ENCODE measurements at places on chromosomes 3 and 15. TPM values are rescaled to one million over a fixed set of nuclear protein-coding genes. Genes with fewer than 3 reads are reported as not detected.

GRCh38 chr3:124032311-124032880, 40.5 kb upstream of the ROPN1 start:
- no peaks in the 10 kb centered on the region for H3K27me3 ChIP-seq
- peaks cover 18% of the 10 kb centered on the region for H3K4me1 ChIP-seq
- peak overlapping the region; percentile 83 for H3K4me3 ChIP-seq
- peak overlapping the region; percentile 44 for H3K27ac ChIP-seq

- no peak for DNase-seq
- H3K4me1 ChIP-seq: peaks cover 4% of the 10 kb centered on the region
- no peaks in the 10 kb centered on the region for H3K36me3 ChIP-seq
- no peaks in the 10 kb centered on the region for H3K27me3 ChIP-seq
- no peak overlapping the region for H3K27ac ChIP-seq
Measured at GRCh38 chr15:78749831-78750230, 61.4 kb downstream of the ADAMTS7 start.

DNA sequence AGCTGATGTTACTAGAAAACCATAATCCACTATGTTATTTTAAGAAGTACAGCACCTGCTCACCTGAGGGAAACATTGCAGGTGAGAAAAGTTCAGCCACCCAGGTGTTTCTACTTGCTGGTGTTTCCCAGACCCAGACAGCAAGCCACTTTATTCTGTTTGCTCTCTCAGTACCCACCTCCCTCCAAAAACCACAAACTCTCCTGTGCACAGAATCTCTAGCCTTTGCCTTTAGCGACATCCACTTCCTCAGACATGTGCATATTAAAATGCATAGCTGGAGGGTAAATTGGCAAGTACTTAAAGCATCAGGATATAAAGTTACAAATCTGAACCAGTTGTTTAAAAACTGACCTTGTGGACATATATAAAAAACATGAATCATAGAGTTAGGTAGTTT, 36.7 kb downstream of the VGLL3 start:
- H3K27ac ChIP-seq: no peak overlapping the region
- peaks cover 12% of the 10 kb centered on the region for H3K36me3 ChIP-seq
- no peaks in the 10 kb centered on the region for H3K27me3 ChIP-seq
- no peak for DNase-seq

DNA sequence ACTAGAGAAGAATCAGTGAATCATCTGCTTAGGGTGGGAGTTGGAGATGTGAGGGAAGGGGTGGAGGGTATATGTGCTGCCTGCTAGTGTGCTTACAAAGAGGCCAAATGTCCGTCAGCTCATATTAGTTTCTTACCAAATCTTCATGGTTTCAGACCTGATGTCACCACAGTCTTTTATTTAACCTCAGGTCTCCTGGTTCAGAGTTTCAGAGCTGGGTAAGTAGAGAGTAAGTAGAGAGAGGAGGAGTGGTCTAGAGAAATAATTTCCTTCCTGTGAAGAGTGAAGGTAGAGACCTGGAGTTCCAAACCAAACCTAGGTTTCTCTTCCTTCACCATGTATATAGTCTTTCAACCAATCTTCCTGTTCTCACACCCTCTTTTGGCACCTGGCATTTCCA, 17.5 kb upstream of the P2RY1 start:
- H3K4me1 ChIP-seq: no peaks in the 10 kb centered on the region
- no peak overlapping the region for H3K27ac ChIP-seq
- DNase-seq: no peak
- no peak overlapping the region for H3K4me3 ChIP-seq

DNA sequence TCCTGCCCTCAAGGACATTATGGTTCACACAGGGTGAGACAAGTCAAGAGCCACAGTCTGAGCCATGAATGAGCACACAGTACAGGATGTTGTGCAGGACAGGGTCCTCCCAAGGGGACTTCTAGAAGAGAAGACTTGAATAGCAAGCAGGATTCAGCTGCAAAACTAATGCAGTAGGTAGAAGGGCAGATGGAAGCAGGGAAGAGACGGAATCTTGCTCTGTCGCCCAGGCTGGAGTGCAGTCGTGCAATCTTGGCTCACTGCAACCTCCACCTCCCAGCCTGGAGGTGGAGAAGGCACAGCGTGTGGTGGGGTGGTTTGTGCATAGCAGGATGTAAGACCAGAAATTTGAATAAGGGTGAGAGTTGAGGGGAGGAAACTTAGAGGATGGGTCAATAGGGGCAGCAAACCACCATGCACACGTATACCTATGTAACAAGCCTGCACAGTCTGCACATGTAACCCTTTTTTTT, 8.0 kb downstream of the BCL2L10 start:
- no peak for DNase-seq
- H3K4me3 ChIP-seq: no peak overlapping the region
- H3K27ac ChIP-seq: no peak overlapping the region
- H3K4me1 ChIP-seq: peaks cover 23% of the 10 kb centered on the region

DNA sequence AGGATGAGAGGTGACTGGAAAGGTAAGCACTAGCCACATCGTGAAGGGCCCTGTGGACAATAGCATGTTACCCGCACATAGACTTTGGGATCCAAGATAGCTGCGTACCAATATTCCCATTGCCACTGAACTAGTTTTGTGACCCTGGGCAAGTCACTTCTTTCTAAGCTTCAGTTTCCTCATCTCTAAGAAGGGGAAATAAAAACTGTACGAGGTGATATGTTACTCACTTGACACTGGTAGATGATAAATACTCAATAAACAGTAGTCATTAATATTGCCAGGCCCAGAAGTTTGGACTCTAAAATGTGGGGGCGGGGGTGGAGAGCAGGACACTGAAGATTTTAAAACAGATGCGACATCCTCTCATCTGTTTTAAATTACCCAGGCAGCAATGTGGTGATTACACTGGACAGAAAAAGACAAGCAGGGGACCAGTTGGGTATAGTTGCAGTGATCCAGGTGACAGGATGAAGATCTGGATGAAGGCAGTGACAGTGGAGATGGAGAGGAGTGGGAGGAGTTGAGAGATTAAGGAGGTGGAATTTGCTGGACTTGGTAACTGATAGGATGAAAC, 2.5 kb downstream of the ATG7 start:
- no peaks in the 10 kb centered on the region for H3K36me3 ChIP-seq
- H3K27me3 ChIP-seq: no peaks in the 10 kb centered on the region
- no peak for DNase-seq

DNA sequence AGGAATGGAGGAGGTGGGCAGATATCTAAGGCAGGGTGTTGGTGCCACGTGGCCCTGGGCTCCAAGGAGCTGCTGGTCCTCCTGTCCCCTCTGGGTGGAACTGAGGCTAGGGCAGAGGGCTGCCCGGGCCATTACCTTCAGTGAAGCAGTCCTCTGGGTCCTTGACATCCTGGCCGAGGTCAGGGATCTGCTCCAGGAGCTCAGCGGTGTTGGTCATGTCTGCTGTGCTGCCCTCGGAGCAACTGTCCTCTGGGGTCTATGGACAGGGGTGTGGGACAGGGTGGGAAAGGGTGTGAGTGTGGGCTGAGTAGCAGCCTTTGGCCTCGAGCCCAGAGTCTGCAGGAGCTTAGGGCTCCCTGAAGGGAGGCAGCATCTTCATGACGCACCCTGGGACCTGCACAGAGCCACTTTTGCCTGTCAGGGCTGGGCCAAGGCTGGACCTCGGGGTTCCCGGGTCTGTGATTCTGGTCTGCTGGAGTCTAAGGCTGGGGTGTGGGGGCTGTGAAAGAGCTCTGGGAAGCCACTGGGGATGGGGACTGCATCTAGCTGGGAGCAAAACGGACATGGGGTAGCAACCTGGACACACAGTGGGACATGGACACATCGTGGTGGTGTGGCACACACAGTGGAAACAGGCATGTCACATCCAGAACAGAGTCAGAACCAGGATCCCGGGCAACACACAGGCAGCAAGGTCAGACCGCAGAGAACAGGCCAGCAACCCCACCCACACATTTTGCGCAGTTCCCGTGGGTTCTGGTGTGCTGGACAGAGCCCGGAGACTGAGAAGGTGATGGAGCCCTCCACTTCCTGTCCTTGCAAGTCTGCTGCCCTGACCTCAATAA, 72.7 kb downstream of the SCN5A start:
- no peak overlapping the region for H3K4me3 ChIP-seq
- no peaks in the 10 kb centered on the region for H3K36me3 ChIP-seq
- no peaks in the 10 kb centered on the region for H3K4me1 ChIP-seq
- no peaks in the 10 kb centered on the region for H3K27me3 ChIP-seq
- no peak overlapping the region for H3K27ac ChIP-seq

DNA sequence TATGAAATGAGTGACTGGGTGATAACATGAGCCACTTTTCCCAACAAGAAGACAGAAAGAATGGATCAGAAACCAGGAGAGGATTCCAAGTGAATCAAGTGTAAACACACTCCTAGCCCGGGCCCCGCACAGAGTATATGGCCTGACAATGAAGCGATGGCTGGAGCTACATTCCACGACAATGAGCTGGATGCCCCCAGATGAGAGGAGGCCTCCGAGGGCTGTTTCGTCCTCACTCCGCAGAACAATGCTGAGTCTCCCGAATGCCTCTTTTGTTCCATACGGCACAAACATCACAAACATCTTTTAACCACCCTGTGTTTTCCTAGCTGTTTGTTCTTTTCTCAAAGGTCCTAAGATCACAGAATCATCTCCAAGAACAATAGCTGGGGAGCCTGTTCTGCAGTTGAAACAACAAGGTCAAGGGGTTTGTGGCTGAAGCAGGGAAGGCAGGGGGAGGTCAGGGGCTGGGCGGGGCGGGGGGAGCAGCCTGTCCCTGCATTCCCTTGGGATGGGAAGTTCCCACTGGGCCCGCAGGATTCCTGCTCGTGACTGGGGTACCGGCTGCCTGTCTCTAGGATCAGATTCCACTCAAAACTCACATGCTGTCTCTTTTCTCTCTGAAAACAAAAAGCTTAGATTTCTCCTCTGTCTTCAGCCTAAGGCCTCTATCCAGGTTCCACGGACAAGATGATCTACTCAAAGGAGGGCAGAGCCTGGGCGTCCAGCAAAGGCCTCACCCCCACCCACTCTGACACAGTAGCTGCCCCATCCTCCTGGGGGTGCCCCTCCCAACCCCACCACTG, 151.3 kb downstream of the XXYLT1 start:
- peak overlapping the region; percentile 96 for H3K27ac ChIP-seq
- H3K27me3 ChIP-seq: no peaks in the 10 kb centered on the region
- peaks cover 35% of the 10 kb centered on the region for H3K4me1 ChIP-seq
- H3K36me3 ChIP-seq: no peaks in the 10 kb centered on the region
- no peak overlapping the region for H3K4me3 ChIP-seq
- peak; percentile 89 for DNase-seq

- no peaks in the 10 kb centered on the region for H3K4me1 ChIP-seq
- H3K27ac ChIP-seq: no peak overlapping the region
- H3K36me3 ChIP-seq: peaks cover 16% of the 10 kb centered on the region
Measured at GRCh38 chr3:32480604-32481003, 22.0 kb downstream of the CMTM6 start.

- peak within 1 kb of the TSS; percentile 95 for H3K27ac ChIP-seq
- peaks cover 13% of the 10 kb centered on the region for H3K4me1 ChIP-seq
- DNase-seq: peak; percentile 90
- peaks cover 23% of the 10 kb centered on the region for H3K36me3 ChIP-seq
- H3K4me3 ChIP-seq: peak within 1 kb of the TSS; percentile 93
Measured at GRCh38 chr3:170869645-170870593, at the start of gene RPL22L1. Gene RPL22L1, minus strand, starts transcription at chr3:170870195. Its CDS starts 28 bp downstream, at chr3:170870167.

DNA sequence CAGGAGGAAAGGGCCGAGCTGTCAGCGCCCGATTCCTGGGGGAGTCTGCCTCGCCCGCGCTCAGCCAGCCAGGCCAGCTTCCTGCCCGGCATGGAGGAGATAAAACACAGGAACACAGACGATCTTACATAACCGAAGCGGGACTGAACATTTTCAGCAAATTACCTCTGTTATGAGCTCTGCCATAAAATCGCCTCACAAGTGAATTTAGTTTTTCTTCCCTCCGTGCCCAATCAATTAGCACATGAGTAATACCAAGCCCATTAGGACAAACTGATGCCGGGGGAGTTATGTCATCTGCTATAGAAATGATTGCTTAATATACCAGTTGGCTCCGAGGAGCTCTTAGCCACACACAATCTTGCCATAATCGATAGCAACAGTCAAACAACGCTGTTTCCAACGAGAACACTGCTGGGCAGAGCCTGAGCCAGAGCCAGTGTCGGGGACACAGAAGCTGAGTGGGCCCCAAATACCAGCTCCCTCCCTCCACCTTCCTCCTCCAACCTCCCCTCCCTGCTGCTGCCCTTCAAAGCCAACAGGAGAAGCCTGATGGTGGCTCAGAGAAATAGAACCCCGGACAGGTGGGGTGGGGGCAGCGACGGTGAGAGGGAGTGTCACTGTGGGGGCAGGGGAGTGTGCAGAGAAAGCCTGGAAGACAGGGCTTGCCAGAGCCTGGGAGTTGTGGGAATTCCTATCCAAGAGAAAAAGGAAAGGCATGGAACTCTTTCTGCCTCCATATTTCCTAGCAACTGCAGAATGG, 279.4 kb upstream of the TLE3 start:
- DNase-seq: peak; percentile 62
- H3K4me1 ChIP-seq: peaks cover 13% of the 10 kb centered on the region
- peaks cover 13% of the 10 kb centered on the region for H3K27me3 ChIP-seq
- H3K27ac ChIP-seq: no peak overlapping the region
- peak overlapping the region; percentile 2 for H3K4me3 ChIP-seq

- H3K4me1 ChIP-seq: peaks cover 18% of the 10 kb centered on the region
- no peak overlapping the region for H3K4me3 ChIP-seq
- H3K27me3 ChIP-seq: peaks cover 24% of the 10 kb centered on the region
- no peak for DNase-seq
- H3K27ac ChIP-seq: no peak overlapping the region
- H3K36me3 ChIP-seq: no peaks in the 10 kb centered on the region
Measured at GRCh38 chr15:74137537-74137894, 7.1 kb downstream of the ISLR2 start.

- no peak overlapping the region for H3K4me3 ChIP-seq
- H3K4me1 ChIP-seq: peaks cover 15% of the 10 kb centered on the region
- H3K27ac ChIP-seq: no peak overlapping the region
- H3K36me3 ChIP-seq: no peaks in the 10 kb centered on the region
- DNase-seq: no peak
- no peaks in the 10 kb centered on the region for H3K27me3 ChIP-seq
Measured at GRCh38 chr15:43930079-43930478, 103.3 kb downstream of the WDR76 start.

GRCh38 chr3:113912552-113913236, 35.1 kb upstream of the ZDHHC23 start:
- no peak overlapping the region for H3K4me3 ChIP-seq
- H3K4me1 ChIP-seq: peaks cover 9% of the 10 kb centered on the region
- no peaks in the 10 kb centered on the region for H3K27me3 ChIP-seq
- no peaks in the 10 kb centered on the region for H3K36me3 ChIP-seq
- no peak overlapping the region for H3K27ac ChIP-seq

GRCh38 chr15:57920911-57921310, 144.6 kb downstream of the ALDH1A2 start:
- no peak for DNase-seq
- no peak overlapping the region for H3K4me3 ChIP-seq
- no peaks in the 10 kb centered on the region for H3K27me3 ChIP-seq
- no peaks in the 10 kb centered on the region for H3K36me3 ChIP-seq

Gene CASR
- total RNA-seq: not detected

Gene CACNA1D
- 0.41 TPM for total RNA-seq

Gene IL5RA
- total RNA-seq: not detected

Gene SMAD6
- 2.7 TPM for total RNA-seq

Gene MIX23
- total RNA-seq: 46.6 TPM

Gene ADAMTS7
- 25.5 TPM for total RNA-seq

Gene ELL3
- 3.8 TPM for total RNA-seq

Gene GASK1A
- total RNA-seq: not detected

Gene MYO5A
- 47.7 TPM for total RNA-seq

Gene MEIS2
- 30.9 TPM for total RNA-seq

Gene C15orf62
- 0.19 TPM for total RNA-seq

Gene PPARG
- 4.4 TPM for total RNA-seq

Gene TMEM62
- 15.2 TPM for total RNA-seq

Data from astrocyte (in vitro differentiated cells and primary cell).